GM23248 (cell line): ENCODE measurements at places on chromosomes 6 and 20. TPM values are rescaled to one million over a fixed set of nuclear protein-coding genes. Genes with fewer than 3 reads are reported as not detected.

GRCh38 chr6:103273048-103273447 lies 1586.7 kb downstream of the HACE1 start:
- no peak for DNase-seq

DNA sequence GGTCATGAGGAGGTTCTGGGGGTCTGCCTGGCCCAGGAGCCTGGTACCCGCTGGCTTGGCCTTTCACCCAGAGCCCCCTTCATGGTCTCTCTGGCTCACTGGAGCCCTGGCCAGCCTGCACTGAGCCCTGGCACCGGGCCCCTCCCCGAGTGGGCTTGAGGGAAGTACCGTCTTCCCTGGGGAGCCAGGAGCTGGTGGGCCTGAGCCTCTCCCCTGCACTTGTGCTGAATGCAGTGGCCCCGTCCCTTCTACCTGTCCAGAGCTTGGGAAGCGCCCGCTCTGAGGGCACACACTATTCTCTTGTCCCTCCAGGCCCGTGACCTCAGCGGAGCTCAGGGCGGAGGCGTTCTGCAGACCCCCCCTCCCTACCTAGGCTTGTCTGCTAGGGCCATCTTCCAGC lies 62.2 kb downstream of the TCP11 start:
- DNase-seq, result no peak

DNA sequence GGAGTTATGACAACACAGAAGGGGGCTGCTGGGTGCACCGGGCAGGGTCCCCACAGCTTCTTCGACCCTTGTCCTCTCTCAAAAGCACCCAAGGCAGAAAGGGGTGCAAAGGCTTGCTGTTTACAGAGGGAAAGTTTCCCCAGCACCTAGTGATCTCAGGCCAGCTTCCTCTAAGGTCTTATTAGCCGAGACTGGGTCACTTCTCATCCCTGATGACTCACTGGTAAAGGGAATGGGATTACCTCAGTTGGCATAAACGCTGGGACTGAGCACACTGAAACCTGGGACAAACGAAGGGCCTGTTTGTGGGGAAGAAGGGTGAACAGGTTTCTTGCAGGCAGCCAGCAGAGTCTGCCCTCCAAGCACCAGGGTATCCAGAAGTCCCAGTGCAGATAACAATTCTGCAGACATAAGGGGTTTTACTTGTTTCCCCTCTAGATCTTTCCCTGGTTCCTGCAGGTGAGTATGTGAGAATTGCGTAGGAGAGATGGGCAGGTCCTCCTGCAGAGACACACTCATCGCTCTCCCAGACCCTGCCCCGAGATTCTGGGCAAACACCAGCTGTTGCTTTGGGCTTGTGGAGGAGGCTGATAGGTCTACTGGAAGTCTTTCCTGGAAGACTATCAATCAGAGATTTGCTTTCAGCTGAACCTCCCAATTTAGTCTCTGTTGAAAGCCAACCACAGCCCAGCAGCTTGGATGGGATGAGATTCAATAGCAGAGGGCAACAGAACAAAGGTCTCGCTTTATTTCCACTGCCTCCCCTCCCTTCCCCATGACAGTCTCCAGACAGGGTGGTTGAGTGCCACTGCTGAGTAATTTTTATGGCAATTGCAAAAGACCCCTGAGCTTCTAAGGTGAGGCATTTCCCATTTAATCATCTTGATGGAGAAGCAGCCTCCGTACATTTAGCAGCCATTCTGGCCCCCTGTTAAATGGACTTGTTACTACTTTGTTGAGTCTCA lies 25.7 kb downstream of the KCNG1 start:
- DNase-seq, result peak; percentile 81

GRCh38 chr6:79498842-79499241 lies 38.4 kb downstream of the LCA5 start:
- DNase-seq, result peak; percentile 4

The ZSCAN23 gene
- polyA plus RNA-seq, result 0.13 and 0.84 TPM in 2 replicates

DNA sequence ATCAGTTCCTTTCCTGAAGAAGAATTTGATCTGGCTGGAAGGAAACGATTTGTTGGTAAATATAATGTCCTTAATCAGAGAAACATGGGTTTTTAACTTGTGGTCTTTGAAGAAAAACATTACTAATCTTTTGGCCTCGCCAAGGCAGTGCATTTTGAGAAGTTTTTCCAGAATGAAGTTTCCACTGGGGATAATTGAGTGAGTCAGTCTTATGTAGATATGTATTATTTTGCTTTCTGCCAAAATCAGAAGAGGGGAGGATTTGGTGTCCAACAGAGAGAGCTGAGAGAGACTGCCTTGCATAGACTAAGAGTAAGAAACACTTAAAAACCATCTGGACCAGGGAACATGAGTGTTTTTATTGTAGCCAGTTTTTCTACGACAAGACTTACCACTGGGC lies 79.9 kb downstream of the FNDC1 start:
- DNase-seq, result peak; percentile 81

DNA sequence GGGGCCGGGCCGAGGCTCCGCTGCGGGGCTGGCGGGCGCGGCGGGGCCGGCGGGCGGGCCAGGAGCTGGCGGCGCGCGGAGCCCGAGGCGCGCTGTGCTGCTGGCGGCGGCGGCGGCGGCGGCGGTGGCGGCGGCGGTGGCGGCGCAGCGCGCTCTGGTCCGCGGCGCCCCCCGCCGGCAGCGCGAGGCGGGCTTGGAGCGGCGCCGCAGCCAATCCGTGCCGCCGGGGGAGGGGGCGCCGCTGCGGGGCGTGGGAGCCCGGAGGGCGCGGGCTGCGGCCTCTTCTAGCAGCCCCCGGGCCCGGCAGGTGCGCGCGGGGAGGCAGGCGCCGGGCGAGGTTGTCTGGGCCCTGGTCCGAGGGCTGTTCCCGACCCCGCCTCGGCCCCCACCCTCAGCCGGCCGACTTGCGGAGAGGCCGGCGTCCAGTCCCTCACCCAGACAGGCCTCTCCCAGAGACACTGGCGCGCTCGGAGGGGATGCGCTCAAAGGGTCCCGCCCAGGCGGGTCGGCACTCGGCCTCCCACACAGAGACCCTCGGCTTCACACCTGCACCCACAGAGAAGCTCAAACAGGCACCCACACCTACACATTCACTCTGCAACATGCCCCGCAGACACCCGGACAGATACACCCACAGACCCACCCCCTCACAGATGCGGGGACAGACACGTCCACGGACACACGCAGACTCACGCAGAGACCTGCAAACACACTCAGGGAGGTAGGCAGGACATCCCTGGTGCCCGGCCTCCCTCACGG lies at the start of gene RIMS4:
TSS of gene RIMS4 (minus strand) at position 156 of the 759 bp plus-strand sequence. CDS start 275 bp downstream, outside the sequence.
- peak; percentile 37 for DNase-seq

DNA sequence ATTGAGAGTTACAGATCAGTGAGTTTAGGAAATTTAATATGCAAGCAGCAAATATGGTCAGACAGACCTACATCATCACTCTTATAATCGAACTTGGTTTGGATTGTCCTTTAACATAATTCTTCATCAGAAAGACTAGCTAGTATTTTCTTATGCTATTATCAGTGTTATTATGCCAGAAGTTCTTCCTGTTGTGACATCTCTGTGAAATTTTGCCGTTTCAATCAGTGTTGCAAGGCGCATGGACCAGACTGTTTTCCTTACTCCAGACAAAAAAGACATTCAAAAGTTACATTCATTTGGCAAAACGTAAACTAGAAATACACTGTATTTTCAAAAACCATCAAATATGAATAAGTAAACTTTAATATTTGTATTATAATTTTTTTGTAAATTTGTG lies 5.7 kb upstream of the TENT5A start:
- DNase-seq, result no peak

DNA sequence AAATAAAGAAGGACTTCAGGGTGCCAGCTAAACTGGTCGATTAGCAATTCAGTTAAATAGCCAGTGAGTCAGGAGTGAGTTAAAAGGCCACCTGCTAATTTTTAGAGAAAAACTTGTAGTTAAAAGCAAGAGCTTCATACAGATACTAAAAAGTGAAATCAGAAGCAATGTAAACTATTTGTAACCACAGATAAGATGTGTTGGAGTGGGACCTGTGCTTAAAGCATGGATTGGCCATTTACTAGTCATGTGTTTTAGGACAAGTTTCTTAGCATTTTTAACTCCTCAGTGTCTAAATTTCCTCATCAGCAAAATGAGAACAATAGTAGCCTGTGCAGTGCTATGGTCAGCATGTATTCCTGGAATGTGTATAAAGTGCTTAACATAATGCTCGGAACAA lies 23.8 kb upstream of the HDDC2 start:
- DNase-seq, result no peak

The FOXF2 gene
- polyA plus RNA-seq, result 2.5 and 2.7 TPM in 2 replicates

GRCh38 chr6:958488-958887 lies 265.5 kb upstream of the EXOC2 start:
- peak; percentile 90 for DNase-seq

DNA sequence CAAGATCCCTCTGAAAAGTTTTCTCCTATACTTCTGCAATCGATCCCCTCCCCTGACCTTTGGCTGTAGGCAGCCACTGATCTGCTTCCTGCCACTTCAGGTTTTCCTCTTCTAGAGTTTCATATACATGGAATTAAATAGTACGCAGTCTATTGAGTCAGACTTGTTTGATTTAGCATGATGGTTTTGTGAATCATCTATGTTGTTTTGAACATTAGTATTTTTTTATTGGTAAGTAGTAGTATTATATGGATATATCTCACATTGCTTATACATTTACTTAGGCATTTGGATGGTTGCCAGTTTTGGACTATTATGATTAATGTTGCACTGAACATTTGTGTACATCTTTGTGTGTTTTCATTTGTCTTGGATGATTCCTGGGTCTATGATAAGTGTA lies 518.0 kb downstream of the CD109 start:
- no peak for DNase-seq

DNA sequence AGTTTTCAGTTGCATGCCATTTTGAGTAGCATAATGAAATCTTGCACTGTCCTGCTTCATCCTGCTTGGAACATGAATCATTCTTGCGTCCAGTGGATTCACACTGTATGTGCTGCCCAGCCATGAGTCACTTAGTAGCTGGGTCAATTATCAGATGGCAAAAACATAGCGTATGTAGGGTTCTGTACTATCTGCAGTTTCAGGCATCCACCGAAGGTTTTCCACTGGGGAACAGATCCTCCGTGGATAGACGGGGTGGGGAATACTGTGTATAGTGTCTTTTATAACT lies 61.4 kb downstream of the IL22RA2 start:
- DNase-seq, result peak; percentile 87

The CDH26 gene
- polyA plus RNA-seq, result not detected in 2 replicates

- peak; percentile 81 for DNase-seq
These were observed 7.8 kb downstream of the FOXF2 start for GRCh38 chr6:1396952-1397868.

DNA sequence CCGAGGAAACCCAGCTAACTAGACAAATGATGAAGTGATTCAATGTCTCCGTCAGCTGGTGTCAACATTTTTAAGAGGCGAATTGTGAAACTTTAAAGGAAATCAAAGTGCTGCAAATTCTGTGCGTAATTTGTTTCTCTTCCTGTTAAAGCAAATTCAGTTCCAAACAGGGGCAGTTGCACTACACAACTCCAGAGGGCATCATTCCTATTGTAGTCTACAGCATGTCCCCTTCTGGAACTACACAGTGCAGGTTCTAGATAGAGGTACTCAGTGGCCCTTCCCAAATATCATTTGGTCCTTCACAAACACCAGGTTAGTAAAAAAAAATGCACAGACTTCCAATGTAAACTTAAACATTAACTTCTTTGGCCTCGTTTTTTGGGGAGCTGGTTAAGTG lies 38.3 kb upstream of the SMLR1 start:
- DNase-seq, result no peak
